Caudate nucleus (tissue), 63 donors: ENCODE measurements at places on chromosomes 2 and 18.

DNA sequence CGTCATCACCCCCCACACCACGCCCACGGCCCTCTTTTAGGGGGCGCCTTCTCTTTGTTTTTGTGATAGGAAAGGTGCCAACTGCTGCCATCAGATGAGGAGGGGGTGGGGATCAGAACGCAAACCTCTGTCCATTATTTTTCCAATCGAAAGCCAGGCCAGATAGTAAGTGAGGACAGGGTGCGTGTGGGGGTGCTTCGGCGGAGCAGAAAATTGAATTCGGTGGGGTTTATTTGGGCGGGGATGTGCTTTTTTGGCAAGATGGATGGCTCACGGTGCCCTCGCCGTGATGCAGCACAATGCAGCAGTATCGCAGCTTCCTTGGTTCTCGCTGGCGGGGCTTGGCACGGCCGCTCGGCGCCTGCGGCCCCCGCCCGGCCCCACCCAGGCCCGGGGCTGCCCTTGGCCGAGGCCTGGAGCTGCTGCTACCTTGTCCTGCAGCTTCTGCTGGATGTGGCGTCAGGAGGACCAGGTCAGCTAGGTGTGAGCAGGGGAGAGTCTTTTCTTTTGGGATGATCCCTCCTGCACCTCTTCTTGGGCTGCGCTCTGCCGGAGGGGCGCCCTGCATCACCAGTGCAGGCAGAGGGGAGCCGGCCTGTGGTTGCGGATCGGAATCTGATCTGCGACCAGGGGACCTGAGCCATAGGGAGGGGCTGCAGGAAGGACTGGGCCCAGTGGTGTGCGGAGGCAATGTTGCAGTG, 1.3 kb downstream of the SPTBN1 start:
- no peak for DNase-seq

DNA sequence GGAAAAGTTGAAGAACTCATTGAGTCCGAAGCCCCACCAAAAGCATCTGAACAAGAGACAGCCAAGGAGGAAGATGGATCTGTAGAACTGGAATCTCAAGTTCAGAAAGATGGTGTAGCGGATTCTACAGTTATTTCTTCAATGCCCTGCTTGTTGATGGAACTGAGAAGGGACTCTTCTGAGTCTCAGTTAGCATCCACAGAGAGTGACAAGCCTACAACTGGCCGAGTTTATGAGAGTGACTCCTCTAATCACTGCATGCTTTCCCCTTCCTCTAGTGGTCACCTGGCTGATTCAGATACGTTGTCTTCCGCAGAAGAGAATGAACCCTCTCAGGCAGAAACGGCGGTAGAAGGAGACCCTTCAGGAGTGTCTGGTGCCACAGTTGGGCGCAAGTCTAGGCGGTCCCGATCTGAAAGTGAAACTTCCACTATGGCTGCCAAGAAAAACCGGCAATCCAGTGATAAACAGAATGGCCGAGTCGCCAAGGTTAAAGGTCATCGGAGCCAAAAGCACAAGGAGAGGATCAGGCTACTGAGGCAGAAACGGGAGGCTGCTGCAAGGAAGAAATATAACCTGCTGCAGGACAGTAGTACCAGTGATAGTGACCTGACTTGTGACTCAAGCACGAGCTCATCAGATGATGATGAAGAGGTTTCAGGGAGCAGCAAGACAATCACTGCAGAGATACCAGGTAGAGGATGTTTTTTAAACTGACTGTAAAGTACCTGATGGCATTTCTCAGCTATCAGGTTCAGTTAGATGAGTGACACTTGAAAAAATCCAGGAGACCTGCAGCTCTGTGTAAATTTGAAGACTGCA, 111.9 kb downstream of the HAUS1 start:
- DNase-seq: no peak

DNA sequence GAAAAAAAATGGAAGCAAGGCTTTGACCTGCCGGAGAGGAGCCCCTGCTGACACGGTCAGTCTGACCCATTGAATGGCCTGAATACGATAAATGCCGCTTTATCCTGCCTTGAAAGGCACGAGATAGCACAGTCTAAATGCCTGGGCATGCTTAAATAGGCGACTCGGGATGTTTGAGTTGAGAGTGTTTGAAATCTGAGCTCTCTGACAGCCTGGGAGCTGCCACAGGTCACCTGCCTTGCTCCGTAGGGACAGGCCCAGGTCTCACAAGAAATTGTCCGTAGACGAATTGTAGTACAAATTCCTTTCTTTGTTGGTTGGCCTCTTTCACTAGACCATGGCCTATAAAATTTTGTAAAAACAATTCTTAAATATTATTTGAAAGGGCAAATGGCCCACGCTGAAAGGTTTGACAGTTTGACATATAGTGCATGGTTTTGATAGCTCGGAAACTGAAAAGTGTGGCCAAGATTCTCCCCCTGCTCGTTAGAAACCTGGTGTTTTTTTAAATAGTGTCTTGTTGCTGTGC, 72.8 kb downstream of the MEIS1 start:
- no peak for DNase-seq

DNA sequence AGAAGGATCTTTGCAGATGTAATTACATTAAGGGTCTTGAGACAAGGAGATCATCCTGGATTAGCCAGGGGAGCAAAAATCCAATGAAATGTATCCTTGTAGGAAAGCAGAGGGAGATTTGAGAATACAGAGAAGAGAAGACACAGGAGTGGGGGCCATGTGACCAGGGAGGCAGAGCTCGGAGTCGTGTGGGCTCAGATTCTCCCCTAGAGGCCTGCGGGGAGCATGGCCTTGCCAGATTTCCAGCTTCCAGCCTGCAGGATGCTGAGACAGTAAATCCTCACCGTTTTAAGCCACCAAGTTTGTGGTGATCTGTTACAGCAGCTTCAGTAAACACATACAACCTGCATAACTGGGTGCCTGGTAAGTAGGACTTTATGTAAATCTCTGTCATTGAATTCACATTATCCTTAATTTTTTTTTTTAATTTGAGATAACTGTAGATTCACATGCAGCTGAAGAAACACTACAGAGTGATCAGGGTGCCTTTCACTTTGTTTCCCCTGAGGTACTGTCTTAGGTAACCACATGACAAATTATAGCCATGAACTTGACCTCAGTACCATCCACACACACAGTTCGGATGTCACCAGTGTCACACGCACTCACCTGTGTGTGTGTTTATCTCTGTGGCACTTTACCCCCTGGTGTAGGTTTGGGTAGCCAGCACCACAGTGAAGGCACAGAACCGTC, 138.4 kb upstream of the HDAC4 start:
- no peak for DNase-seq

DNA sequence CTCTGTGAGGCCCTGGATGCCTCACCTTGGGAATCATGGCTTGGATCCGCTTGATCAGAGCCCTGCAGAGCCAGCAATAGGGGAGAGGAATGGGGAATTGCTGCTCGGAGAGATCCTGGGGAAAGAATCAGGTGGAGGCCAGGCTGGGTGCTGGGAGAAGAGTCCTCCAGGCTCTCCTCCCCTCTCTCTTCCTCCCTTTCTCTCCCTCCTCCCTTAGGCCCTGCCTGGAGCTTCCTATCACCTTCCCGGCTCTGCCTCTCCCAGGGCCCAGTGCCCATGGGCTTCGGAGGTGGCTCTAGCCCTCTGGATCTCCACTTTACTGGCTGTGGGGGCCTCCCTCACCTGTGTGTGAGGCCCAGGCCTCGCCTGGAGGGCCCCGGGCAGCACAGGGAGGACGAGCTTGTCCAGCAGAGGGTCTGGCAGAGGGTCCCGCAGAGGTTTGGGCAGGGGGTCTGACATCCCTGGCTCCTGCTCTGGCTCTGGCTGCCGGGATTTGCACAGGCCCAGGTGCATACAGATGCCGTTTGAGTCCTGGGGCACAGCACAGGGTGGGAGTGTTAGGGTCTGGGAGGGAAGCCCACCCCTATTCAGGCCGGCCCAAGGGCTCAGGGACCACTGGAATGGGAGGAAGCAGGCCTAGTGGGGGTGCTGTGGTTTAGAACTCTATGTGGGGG, 2.6 kb downstream of the SFTPB start:
- no peak for DNase-seq

GRCh38 chr2:3595404-3595803, 492 bp downstream of the COLEC11 start:
- DNase-seq: no peak

GRCh38 chr2:132497591-132497990, 81.0 kb downstream of the GPR39 start:
- DNase-seq: no peak

- no peak for DNase-seq
Observed at GRCh38 chr2:157661776-157662175, 33.1 kb upstream of the ACVR1C start.

GRCh38 chr18:79902640-79903039, 48.8 kb downstream of the SLC66A2 start:
- no peak for DNase-seq
